Uterus (tissue), 4 donors: ENCODE measurements at places on chromosomes 6 and 20. TPM values are rescaled to one million over a fixed set of nuclear protein-coding genes. Genes with fewer than 3 reads are reported as not detected.
A peak's percentile ranks its signal among the peaks of the same experiment; 100 is the strongest.

DNA sequence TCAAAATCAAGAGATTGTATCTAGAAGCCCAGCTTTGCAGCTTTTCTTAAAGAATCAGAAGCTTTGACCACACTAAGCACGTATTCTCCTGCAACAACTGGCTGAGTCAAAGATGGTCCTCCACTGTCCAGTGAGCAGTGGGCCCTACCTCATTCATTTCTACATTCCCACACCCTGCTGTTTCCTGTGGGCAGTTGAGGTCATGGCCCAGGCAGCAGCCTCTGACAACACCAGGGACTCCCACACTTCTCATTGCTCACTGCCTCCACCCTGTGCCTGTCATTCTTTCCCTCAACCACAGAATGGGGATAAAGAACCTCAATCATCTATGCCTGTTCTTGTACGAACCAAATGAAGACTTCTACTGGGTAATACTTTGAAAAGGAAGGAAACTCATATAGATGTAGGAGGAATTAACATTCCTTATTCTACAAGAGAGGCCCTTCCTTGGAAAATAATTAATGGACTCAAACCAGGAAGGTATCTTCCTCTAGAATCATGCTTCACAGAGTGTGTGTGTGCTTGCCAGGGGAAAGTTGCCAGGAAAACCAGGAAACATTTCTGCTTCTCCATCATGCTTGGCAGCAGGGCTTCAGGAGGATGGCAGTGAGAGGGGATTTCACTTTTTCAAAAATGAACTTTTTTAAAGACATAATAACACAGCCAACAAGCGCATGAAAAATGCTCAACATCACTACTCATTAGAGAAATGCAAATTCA lies 191.7 kb upstream of the RIN2 start:
- no peak overlapping the region for H3K4me3 ChIP-seq
- H3K36me3 ChIP-seq = no peaks in the 10 kb centered on the region
- H3K27ac ChIP-seq = no peak overlapping the region
- H3K27me3 ChIP-seq = no peaks in the 10 kb centered on the region
- no peak for DNase-seq

DNA sequence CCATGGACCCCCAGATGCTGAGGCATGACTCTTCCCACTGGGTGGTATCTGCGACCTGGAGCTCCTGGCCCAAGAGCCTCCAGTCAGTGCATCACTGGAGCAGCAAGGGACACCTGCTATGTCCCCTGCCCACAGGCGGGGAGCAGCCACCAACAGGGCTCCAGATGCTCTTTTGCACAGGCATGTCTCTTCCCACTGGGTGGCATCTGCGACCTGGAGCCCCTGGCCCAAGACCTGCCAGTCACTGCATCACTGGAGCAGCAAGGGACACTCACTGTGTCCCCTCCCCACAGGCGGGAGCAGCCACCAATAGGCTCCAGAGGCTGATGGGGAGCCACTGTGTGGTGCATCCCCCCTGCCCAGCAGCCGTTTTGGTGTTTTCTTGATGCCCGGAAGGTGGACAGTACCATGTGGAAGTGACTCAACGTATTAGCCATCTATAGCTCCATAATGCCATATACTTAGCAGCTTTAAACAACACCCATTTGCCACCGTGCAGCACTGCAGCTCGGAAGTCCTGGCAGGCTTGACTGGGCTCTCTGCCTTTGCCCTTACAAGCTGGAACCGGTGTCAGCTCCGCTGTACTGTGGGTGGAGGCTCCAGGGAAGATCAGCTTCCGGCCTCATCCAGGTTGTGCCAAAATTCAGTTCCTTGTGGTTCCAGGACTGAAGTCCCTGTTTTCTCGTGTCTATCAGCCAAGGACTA lies 124.9 kb upstream of the CST7 start:
- no peak overlapping the region for H3K27ac ChIP-seq
- no peak for DNase-seq
- no peak overlapping the region for H3K4me3 ChIP-seq
- no peaks in the 10 kb centered on the region for H3K4me1 ChIP-seq
- no peaks in the 10 kb centered on the region for H3K36me3 ChIP-seq

- H3K36me3 ChIP-seq = no peaks in the 10 kb centered on the region
- no peak overlapping the region for H3K4me3 ChIP-seq
- H3K27ac ChIP-seq = no peak overlapping the region
- no peaks in the 10 kb centered on the region for H3K27me3 ChIP-seq
- no peak for DNase-seq
Observed at GRCh38 chr6:27422651-27423332, 34.2 kb downstream of the ZNF391 start.

- peak; percentile 33 for DNase-seq
- H3K4me3 ChIP-seq = peak overlapping the region; percentile 50
- no peaks in the 10 kb centered on the region for H3K36me3 ChIP-seq
- H3K4me1 ChIP-seq = no peaks in the 10 kb centered on the region
- no peaks in the 10 kb centered on the region for H3K27me3 ChIP-seq
Observed at GRCh38 chr6:125154761-125155135, 1.2 kb downstream of the TPD52L1 start.

DNA sequence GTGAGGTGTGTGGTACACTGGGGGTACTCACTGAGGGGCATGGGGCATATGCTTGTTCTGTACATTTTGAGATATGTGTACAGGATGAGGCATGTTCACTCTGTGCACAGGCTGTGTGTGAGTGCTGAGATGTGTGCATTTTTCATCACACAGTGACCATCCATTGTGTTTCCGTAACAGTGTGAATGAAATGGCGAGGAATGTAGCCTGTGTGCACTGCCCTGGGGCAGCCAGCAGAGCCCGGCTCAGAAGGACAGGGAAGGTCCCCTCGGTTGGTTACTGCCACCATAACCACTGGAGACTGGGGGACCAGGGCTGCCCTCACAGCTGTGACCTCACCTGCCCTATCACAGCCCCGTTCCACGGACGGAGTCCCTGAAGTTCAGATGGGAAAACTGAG lies 106.2 kb upstream of the MYL9 start:
- H3K4me1 ChIP-seq = no peaks in the 10 kb centered on the region
- no peaks in the 10 kb centered on the region for H3K27me3 ChIP-seq
- H3K4me3 ChIP-seq = no peak overlapping the region
- H3K36me3 ChIP-seq = no peaks in the 10 kb centered on the region
- H3K27ac ChIP-seq = no peak overlapping the region

GRCh38 chr20:5668529-5668868 lies 81.7 kb upstream of the SHLD1 start:
- no peak overlapping the region for H3K4me3 ChIP-seq
- DNase-seq = no peak
- H3K36me3 ChIP-seq = no peaks in the 10 kb centered on the region
- H3K27me3 ChIP-seq = no peaks in the 10 kb centered on the region

GRCh38 chr6:108549241-108549640 lies 11.5 kb upstream of the FOXO3 start:
- H3K4me3 ChIP-seq = no peak overlapping the region
- no peak overlapping the region for H3K27ac ChIP-seq
- no peaks in the 10 kb centered on the region for H3K36me3 ChIP-seq
- H3K27me3 ChIP-seq = no peaks in the 10 kb centered on the region

DNA sequence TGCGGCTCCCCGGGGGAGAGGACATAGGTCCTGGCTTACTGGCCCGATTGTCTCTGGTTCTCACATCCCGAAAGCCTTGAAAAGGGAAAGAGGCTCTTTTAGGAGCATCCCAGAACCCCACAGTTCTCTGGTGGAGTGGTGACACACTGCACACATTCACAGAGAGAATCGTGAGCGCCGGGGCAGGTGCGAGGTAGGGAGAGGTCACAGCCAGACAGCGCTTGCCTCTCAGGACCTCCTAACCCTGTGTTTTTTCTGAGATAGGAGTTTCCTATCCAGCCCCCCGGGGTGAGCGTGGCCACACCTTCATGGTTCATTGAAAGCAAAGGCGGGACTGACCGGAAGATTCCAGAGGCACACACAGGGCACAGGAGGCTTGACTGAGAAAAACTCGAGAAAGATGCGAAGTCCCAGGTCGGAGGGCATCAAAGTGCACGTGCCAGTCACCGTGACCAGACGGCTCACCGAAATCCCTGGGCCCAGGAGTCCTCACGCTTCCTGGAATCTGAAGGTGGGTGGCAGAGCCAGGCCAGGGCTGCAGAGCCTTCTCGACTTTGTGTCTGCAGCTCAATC lies 46.5 kb upstream of the FRMD1 start:
- H3K4me1 ChIP-seq = no peaks in the 10 kb centered on the region
- H3K36me3 ChIP-seq = no peaks in the 10 kb centered on the region
- no peaks in the 10 kb centered on the region for H3K27me3 ChIP-seq
- no peak overlapping the region for H3K4me3 ChIP-seq
- no peak overlapping the region for H3K27ac ChIP-seq
- peak; percentile 6 for DNase-seq

GRCh38 chr6:13302291-13302690 lies 26.0 kb downstream of the TBC1D7 start:
- H3K4me1 ChIP-seq = no peaks in the 10 kb centered on the region
- H3K36me3 ChIP-seq = no peaks in the 10 kb centered on the region
- H3K27ac ChIP-seq = no peak overlapping the region
- no peaks in the 10 kb centered on the region for H3K27me3 ChIP-seq
- H3K4me3 ChIP-seq = no peak overlapping the region
- no peak for DNase-seq

DNA sequence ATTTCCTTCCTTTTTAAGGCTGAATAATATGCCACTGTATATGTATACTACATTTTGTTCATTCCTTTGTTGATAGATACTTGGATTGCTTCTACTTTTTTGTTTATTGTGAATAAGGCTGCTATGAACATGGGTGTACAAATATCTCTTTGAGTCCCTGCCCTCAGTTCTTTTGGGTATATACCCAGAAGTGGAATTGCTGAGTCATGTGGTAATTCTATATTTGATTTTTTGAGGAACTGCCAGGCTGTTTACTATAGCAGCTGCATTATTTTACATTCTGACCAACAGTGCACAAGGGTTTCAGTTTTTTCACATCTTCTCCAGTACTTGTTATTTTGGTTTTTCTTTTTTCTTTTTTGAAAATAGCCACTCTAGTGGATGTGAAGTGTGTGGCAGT lies 34.1 kb downstream of the CDS2 start:
- H3K4me3 ChIP-seq = no peak overlapping the region
- H3K27ac ChIP-seq = no peak overlapping the region
- H3K36me3 ChIP-seq = no peaks in the 10 kb centered on the region

DNA sequence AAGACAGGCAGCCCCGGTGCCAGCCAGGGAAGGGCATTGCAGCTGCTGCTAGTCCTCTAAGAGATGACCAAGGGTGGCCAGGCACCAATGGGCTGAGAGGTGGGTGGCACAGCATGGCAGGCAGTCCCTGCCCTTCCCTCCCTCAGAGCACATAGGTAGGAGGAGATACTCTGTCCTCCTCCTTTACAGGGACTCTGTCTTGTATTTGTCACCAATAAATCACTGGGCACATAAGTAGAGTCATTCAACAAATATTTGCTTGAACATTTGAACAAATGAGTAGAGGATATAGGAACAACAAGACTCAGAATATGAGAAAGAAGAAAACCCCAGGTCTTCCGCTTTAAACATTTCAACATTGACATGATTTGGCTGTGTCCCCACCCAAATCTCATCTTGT lies 69.4 kb upstream of the CLDN20 start:
- H3K36me3 ChIP-seq = no peaks in the 10 kb centered on the region
- H3K4me3 ChIP-seq = no peak overlapping the region
- H3K27me3 ChIP-seq = no peaks in the 10 kb centered on the region
- H3K4me1 ChIP-seq = no peaks in the 10 kb centered on the region

DNA sequence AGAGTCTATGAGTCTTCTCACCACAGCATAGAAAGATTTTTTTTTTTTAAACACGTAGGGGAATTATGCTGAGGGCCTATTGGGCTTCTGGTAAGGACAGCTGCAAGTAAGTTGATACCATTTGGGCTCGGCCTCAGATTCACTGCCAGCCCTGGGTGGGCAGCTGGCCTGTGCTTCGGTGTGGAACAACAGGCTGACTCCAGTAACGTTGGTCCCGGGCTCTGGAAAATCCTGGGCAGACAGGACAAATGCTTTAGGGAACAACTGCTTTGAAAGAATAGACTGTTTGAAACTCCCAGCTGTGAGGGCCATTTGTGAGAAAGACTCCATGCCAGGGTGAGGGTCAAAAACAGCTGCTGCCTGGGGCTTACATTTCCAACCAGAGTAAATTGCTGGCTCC lies 366.5 kb downstream of the QKI start:
- no peaks in the 10 kb centered on the region for H3K36me3 ChIP-seq
- H3K27me3 ChIP-seq = no peaks in the 10 kb centered on the region
- DNase-seq = no peak
- H3K27ac ChIP-seq = no peak overlapping the region
- H3K4me1 ChIP-seq = no peaks in the 10 kb centered on the region

DNA sequence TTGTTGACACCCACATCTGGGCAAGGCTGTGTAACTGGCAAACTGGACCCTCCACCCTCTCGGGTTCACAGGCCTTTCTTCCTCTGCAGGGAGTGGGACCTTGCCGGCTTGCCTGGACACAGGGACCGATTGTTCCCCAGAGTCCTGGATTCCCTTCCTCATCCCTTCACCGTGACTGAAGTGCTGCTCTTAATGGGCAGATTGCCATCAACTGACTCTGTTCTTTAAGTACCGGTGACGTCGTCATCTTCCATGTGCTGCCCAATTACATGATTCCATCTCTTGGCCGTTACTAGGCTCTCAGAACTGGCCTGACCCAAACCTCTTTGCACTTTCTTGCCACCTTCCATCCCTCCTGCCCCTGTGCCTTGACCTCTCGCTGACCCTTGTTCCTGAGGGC lies 85.4 kb downstream of the EYA4 start:
- no peak for DNase-seq
- H3K27me3 ChIP-seq = no peaks in the 10 kb centered on the region
- H3K36me3 ChIP-seq = no peaks in the 10 kb centered on the region
- H3K27ac ChIP-seq = no peak overlapping the region
- H3K4me3 ChIP-seq = no peak overlapping the region

GRCh38 chr20:25744261-25744660 lies 47.6 kb upstream of the ZNF337 start:
- H3K36me3 ChIP-seq = no peaks in the 10 kb centered on the region
- DNase-seq = no peak
- H3K27ac ChIP-seq = no peak overlapping the region
- no peaks in the 10 kb centered on the region for H3K27me3 ChIP-seq
- H3K4me3 ChIP-seq = no peak overlapping the region
- no peaks in the 10 kb centered on the region for H3K4me1 ChIP-seq

- no peaks in the 10 kb centered on the region for H3K27me3 ChIP-seq
- H3K4me1 ChIP-seq = peaks cover 10% of the 10 kb centered on the region
- H3K36me3 ChIP-seq = no peaks in the 10 kb centered on the region
- H3K4me3 ChIP-seq = no peak overlapping the region
Observed at GRCh38 chr20:50594231-50594590, 84.0 kb downstream of the PTPN1 start.

Gene TMEM170B
- 15.3 TPM for total RNA-seq

Gene CDH22
- total RNA-seq = not detected

Gene DOK5
- not detected for total RNA-seq

Gene MYBL2
- total RNA-seq = 0.29 TPM

Gene CRIP3
- total RNA-seq = 2.7 TPM

Gene SSTR4
- not detected for total RNA-seq

Gene OR12D3
- total RNA-seq = not detected

Gene UFL1
- 27.4 TPM for total RNA-seq

Gene CD93
- 94.2 TPM for total RNA-seq

Gene CENPW
- total RNA-seq = not detected

Gene ZGPAT
- total RNA-seq = 37.9 TPM
